ENCODE measurements at places on chromosomes 11 and 22.

DNA sequence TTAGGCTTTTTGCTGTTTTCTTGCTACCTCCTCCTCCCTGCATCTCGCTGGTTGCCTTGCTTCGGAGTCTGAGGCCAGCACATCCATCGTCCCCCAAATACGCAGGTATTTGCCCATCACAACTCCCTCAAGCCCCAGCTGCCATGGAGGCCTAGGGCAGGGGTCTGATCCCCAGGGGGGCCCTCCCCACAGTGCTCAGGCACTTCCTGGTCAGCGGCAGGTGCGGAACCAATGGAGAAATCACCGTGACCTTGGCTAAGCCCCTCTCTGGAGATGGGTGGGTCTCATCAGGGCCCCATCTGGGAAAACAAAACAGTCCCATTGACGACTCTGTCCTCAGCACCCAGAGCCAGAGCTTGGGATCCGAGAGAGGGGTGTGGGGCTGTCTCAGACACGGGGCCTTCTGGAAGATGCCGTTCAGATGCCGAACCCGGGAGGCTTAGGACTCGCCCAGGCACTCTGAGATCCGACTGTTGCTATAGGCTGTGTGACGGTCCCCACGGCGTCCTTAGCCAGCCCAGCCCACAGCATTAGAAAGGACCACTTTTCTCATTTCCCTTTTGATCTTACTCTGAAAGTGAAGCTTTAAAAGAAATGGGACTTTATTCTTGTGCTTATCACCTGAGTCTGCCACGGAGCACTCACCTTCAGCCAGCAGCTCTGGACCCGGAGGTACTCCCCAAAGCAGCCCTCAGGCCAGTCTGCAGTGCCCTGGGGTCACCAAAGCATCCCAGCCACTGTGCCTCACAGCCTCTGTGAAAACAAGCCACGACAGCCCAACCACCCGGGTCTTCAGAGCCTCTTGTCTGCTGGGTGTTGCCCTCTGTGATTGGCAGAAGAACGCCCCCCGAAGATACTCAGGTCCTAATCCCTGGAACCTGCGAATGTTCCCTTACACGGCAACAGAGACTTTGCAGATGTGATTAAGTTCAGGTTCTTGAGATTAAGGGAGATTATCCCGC is 61.2 kb upstream of the SLC22A12 start:
- no peak for DNase-seq

DNA sequence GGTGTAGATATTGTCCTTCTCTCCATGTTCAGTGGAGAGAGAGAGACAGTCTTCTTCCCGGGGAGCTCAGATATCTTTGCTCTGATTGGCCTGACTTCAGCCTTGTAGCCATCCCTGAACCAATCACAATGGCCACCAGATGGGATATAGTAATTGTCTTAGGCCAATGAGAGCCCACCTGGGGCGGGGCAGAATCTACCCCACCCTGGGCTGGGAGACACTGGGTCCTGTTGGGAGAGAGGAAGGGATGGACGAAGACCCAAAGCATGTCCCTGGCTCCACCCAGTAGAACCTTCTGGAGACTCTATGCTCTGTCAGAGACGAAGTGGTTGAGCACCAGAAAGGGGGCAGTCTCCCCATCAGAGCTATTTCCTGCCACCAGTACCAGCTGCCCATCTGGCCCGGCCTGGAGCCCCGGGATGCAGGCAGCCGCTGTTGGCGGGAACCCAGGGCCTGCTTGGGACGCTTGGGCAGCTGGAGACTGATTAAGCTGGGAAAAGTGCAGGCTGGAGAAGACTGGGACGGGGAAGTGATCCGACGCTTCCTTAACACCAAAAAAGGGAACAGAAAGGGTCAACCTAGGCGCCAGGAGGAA is 31.6 kb upstream of the CBX7 start:
- no peak for DNase-seq

DNA sequence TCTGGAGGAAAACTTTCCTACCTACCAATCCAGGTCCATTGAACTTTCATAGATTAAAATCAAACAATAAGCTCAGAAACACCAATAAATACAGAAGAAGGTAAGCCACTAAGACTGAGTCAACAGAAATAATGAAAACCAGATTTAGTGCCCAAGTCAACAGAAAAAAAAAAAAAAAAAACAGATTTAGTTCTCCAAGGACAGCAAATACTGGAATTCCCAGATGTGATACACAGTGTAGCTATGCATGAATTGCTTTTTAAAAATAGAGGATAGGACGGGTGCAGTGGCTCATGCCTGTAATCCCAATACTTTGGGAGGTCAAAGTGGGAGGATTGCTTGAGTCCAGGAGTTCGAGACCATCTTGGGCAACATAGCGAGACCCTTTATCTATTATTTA is 15.7 kb downstream of the DMC1 start:
- DNase-seq = no peak

DNA sequence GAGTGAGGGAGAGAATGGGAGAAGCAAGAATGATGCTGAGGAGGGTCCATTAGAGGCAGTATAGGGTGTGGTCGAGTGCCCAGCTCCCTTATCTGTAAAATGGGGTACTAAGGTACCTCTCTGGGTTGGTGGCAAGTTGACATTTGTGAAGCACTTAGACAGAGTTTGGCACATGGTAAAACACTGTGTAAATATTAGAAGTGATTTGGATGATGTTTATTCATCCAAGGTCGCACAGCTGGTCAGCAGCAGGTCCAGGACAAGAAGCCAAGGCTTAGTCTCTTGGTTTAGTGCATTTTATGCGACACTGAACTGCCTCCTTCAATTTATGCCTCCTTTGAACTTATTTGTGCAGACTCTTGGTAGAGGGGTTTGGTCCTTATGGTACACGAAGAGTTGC is 19.4 kb downstream of the KREMEN1 start:
- no peak for DNase-seq

- DNase-seq = no peak
Measured at GRCh38 chr11:73072935-73073481, 69.1 kb downstream of the FCHSD2 start.

DNA sequence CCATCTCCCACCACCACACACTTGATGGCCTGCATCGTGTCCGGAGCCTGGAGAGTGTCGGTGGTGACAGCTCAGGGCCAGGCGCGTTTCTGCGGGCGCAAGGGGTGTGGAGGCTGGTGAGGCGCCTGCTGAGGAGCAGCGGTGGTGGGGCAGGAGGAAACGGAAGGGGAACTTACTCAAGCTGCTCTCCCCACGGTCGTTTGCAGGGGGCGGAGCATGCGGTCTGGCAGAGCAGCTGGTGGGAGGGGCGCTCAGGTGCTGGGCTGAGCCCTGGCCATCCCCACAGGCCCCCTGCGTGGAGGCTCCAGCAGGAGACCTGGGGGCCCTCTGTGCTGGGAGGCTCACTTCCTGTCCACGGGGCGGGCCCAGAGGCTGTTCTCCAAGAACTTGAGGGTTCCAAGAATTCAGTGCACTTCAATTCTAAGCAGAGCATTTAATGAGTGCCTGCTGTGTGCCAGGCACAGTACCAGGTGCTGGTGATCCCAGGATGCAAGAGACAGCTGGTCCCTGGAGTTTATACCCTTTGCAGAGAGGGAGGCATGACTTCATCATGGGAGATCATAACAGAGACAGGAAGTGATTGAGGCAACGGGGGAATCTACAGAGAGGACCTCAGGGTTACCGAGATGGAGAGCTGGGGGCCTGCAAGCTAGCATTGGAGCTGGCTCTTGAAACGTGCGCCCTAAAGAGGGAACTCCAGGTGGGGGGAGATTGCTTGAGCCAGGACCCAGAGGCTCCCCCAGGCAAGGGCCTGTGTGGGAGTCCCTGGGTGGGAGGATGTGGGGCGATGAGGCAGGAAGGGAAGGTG is at the start of gene RAC2:
RAC2 (minus strand) TSS at position 156 of the 808 bp plus-strand sequence; CDS start at position 35, 121 bp downstream.
- DNase-seq = peak; percentile 43

- DNase-seq = no peak
Measured at GRCh38 chr11:33258631-33259205, 1.5 kb downstream of the HIPK3 start.

- DNase-seq = no peak
Measured at GRCh38 chr11:23413057-23413456, 552.8 kb upstream of the CCDC179 start.

GRCh38 chr11:110992481-110992880 is 253.0 kb upstream of the POU2AF2 start:
- no peak for DNase-seq

GRCh38 chr11:10490398-10491241 is 35.6 kb downstream of the AMPD3 start:
- DNase-seq = no peak

DNA sequence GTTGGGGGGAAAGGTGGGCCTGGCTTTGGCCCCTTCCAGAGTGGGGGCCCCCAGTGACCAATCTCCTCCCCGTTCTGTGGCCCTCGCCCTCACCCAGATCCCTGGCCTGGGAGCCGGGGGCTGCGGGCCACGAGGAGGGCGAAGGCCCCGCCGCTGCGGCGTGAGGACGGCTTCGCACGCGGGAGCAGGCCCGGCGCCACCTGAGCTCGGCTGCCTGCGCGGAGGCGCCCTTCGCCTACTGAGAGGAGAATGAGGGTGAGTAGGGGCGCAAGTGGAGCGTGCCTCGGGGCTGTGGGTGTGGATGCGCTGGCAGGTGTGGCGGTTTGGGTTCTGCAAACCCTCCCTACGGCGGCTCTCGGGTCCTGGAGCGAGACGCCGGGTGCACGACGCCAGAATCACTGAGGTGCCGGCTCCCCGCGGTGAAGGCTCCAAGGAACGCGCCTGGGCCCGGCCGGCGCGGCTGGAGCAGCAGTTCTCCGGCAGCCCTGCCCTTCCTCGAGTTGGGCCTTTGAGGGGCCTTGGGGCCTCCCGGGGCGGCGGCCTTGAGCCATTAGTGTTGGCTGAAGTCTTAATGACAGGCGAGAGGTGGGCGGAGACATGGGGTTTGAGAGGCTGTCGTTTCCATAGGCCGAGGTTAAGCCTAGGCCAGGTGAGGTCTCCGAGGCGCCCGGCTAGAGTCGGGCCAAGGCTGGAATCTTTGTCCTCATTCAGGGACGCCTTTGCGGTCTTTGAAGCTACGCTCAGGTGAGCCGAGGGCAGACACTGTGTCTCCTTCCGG is 65.3 kb downstream of the CTTN start:
- no peak for DNase-seq
